ENCODE measurements at places on chromosomes 1 and 21. TPM values are rescaled to one million over a fixed set of nuclear protein-coding genes. Genes with fewer than 3 reads are reported as not detected.

DNA sequence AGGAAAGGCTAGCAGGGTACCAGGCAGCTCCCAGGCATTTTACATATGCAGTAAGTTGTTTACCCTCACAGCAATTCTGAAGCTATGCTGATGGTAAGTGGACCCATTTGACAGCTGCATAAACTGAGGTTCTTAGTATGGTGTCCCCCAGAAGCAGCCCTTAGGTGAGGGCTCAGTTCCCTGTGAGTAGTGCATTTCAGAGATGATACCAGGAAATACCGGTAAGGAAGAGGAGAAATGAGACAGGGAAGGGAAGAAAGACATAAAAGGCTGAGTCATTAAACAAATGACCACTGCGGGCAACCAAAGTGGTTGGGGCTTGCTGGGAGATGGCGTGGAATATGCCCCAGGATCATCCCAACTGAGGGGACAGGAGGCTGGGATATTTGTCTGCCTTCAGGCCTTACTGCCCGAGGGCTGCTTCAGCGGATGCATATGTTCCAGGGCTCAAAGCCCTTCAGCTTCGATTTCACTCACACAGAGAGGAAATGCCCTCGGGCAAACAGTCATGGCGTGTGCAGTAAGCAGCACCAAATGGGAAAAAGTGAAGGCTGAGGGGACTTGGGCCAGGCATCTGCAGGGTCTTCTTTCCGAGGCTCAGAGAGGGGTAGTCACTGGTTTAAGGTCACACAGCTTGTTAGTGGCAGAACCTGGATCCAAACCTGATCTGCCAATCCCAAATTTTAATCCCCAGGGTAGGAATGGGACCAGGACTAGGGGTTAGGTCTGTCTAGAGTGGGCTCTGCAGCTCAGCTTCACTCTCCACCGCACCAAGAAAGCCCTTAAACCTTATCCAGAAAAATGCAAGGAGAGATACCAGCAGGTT is 133.7 kb upstream of the RUNX3 start:
- no peak for DNase-seq

- DNase-seq, result no peak
These were observed 3.6 kb upstream of the RSPH1 start for GRCh38 chr21:42499444-42500112.

- DNase-seq, result no peak
These were observed 24.2 kb downstream of the CCDC185 start for GRCh38 chr1:223417444-223417843.

DNA sequence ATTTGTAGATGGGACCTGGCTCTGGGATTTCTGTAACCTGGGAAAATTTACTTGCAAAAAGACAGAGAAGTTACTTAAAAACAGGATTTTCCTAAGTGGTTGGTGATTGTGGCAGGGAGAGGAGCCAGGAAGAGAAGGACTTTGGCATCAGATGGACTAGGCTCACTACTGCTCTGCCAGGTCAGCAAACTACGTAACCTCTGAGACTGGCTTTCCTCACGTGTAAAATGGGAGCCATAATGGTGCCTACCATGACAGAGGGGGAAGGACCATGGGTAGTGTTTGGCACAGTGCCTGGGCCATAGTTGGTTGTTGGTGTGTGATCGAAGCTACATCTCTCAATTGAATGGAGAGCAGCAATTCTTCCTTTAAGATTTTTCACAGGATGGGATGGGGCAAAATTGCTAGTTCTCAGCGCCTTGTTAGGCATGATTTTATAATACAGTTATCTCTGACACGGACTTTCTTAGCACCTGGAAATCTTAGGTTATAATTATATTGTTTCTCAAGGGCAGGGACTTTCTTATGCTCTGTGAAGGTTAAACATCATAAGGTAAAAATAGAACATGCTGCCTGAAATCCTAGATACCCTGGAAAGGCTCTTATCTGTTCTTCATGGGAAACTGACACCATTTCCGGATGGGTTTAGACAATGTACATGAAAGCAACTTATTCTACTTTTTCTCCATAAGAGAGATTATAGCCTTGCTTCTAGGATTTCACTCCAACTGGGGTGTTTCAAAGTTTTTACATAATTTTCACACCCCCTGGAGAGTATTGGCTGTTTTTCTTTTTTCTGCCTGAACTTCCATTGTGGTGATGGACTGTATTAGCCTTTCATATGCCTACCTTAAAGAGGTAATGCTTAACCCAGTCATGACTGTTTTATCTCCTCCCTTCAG is 10.9 kb downstream of the ROR1 start:
- no peak for DNase-seq

Gene UBL4B
- not detected for total RNA-seq

Gene PCSK9
- not detected for total RNA-seq

GRCh38 chr1:58982259-58982998 is 198.6 kb upstream of the JUN start:
- no peak for DNase-seq

Gene NOTCH2
- 43.9 TPM for total RNA-seq

DNA sequence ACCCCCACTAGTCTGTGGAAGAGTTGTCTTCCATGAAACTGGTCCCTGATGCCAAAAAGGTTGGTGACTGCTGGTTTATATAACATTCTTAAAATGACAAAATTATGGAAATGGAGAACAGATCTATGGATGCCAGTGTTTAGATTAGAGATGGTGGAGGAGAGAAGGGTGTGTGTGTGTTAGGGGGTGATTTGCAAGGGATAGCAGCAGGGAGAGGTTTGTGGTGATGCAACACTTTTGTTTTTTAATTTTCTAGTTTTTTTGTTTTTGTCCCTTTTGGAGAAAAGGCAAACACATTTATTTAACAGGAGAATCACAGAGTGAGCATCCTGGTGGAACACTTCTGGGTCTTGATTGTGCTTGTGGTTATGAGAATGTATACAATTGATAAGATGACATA is 143.8 kb downstream of the RPS6KC1 start:
- DNase-seq, result no peak

GRCh38 chr1:20823845-20824244 is 36.7 kb upstream of the HP1BP3 start:
- DNase-seq, result no peak

DNA sequence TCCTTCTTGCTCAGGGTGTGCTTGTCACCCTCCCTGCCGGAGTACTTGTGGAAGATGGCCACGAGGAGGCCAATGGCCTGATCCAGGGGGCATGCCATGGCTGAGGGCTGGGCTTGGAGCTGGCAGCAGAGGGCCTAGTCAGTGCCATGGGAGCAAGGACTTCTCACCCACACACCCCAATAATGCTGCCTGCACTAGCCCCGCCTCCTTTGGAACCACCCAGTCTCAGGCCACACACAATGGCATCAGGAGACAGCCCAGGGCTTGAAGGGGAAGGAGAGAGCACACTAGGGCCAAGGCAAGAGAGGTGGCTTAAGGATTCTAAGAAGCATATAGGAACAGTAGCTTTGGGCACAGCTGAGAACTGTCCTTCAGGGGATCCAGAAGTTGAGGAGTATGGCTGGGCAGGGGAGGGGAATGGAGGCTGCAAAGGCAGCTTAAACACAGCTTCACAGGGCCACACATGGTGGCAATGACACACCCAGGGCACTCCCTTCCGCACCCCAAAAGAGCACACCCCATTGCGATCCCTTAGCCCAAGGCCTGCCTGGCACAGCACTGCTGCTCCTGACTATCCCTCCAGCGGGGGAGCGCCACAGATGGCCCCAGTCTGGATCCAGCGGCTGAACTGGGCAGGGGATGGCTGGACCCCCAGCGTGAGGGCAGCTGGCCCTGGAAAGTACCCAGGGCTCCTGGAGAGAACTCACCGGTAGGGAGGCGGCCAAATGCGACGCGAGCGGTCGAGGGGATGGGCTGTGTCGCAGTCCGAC is at the start of gene S100A6:
S100A6 (minus strand) TSS at position 750 of the 770 bp plus-strand sequence; CDS start at position 98, 652 bp downstream.
- peak; percentile 66 for DNase-seq

- no peak for DNase-seq
These were observed 331.6 kb upstream of the DUSP10 start for GRCh38 chr1:222073307-222073995.

- DNase-seq, result no peak
These were observed 15.6 kb downstream of the PAX7 start for GRCh38 chr1:18646091-18646785.

- DNase-seq, result no peak
These were observed 123.4 kb downstream of the HIVEP3 start for GRCh38 chr1:41795205-41795762.

Gene RXFP4
- not detected for total RNA-seq

DNA sequence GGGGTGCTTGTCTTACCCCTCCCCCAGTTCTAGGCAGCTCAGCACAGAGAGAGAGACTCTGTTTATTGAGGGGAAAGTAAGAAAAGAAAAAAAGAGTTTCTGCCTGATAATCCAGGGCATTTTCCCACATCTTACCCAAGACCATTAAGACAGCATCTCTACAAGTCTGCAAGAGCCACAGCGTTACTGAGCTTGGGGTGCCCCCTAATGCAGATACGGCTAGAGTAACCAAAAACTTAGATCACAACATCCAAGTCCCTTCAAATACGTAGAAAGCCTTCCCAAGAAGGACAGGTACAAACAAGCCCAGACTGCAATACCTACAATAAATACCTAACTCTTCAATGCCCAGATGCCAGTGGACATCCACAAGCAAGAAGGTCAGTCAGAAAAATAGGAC is 6.2 kb upstream of the TEX50 start:
- DNase-seq, result peak; percentile 27

All from activated naive CD4-positive, alpha-beta T cell treated with anti-CD3 and anti-CD28 coated beads for 36 hours (primary cell).